ENCODE measurements at places on chromosomes 11 and 22.

DNA sequence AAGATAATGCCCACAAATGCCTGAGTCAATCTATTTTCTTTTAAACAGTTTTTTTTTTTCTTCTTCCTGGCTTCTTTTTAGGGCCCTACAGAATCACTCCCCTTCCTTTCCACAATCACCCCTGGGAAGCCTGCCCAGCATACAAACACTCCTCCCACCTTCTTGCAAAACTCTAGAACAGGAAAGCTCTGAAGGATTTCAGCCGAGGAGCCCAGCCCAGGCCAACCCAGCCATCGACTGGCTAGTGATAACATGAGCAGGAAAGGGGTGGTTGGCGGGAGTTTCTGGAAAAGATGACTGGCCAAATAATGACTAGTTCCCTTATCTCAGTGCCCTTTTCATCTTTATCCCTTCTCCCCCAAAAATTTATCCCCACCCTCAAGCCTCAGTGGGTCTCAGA lies 68.2 kb downstream of the USP35 start:
- no peak for DNase-seq

GRCh38 chr22:19878461-19879245 lies 24.0 kb upstream of the GNB1L start:
- no peak for DNase-seq

DNA sequence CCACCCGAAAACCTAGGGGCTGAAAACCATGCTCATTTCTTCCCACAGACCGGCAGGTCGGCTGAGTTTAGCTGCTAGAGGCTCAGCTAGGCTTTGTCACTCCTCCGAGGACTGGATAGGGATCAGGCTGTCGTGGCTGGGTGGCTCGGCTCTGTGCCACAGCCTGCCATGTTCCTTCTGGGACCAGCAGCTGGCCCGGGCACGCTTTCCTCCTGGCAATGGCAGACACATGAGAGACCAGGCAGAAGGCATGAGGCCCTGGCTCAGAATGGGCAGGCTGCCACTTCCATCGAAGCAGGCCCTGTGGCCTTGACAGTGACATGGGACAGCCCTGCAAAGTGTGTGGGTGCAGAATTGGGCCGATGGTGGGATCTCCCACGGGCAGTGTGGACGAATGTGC lies 20.9 kb downstream of the PARVG start:
- DNase-seq: no peak

DNA sequence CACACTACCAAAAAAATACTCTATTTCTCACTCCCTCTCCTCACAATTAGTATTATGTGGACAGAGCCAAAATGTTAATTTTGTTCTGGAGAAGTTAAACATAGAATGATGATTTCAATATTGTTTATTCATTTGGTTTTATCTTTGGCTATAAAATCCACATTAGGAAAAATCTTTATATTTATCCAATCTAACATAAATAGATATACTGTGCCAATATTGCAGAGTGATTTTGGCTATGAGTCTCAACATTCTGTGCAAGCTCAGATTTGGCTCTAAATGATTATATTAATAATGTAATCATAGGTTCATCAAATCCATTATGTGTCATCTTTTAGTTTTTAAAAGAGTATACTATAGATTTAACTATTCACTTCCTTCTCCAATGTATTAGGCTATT lies 667.5 kb upstream of the CHORDC1 start:
- no peak for DNase-seq
